ENCODE measurements at places on chromosomes 2 and 18.

DNA sequence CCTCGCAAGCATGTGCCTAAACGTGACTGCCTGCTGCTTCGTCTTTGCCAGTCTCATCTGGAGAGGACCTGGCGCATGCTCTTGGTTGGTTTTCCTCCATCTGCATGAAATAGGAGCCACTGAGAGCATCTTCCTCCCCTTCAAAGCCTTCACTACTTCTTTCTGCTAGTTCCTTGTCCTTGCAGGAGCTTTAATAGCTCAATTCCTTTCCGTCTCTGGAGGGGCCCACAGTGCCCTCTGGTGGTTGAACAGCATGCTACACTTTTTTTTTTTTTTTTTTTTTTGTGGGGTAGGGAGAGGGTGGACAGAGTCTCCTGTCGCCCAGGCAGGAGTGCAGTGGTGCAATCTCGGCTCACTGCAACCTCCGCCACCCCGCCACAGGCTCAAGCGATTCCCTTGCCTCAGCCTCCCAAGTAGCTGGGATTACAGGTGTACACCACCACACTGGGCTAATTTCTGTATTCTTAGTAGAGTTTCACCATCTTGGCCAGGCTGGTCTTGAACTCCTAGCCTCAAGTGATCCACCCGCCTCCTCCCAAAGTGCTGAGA is 59.6 kb downstream of the SP110 start:
- peak; percentile 44 for DNase-seq

DNA sequence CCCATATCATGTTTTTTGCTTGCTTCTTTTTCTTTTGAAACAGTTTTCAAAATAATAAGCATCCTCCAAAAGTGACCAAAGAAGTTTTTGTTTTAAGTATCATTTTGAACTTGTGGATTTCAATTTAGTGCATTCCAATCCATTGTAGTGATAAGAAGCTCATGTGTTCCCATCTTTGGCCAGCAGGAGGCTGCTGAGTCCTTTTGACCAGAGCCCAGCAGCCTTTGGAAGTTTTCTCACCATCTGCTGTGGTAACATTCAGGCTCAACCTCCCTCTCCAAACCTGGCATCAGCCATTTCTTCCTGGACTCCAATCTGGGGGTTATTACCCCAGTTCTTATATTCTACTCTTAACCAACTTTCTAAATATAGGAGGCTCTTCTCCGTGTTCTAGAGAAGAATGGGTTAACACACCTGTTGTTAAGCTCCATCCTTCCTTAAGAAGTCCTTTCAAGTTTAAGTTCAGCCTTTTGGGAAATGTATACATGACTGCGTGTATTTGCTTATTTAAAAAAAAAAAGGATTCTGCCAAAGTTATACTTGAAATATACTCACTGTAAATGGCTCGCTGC is 39.0 kb upstream of the MAL start:
- DNase-seq: peak; percentile 58

DNA sequence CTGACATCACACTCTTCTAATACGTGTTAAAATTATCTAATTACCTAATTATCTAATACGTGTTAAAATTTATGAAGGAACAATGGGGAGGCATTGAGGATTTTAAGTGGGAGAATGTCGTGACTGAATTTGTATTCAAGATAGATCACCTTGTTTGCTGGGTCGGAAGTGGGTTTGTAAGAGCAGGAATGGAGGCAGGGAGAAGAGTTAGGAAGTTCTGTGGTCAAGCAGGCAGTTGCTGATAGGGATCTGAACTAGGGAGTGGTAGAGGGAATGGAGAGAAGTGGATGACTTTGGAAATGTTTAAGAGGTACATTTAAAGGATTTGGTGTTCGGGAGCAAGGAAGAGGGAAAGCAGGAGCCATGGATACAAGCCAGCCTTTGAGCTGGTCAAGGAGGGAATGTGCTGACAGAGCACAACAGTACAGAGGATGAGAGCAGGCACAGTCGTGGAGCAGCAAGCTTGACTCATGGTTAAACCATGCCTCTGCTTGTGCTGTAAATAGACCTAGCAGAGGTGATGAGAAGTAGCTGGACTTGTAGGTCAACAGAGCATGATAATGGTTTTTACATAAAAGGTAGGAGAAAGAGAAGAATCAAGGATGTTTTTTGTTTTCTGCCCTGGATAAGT is 16.2 kb downstream of the IL18RAP start:
- peak; percentile 68 for DNase-seq

DNA sequence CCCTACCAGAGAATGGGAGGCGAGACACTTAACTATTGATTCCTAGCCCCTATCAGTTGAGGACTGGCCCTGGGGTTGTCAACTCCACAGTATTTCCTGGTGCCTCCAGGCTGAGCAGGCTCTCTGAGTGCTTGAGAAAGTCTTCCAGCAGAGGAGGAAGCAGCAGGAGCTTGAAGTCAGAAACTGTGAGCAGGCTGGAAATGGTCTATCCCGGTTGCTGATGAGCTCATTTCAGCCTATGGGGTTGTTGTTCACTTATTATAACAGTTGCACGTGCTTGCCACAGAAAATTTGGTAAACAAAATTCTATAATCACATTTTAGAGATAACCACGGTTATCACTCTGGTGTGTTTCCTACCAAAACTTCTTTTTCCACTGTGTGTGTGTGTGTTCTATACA is 254.7 kb upstream of the THUMPD2 start:
- DNase-seq: no peak

GRCh38 chr2:74206180-74206688 is 7.8 kb downstream of the MTHFD2 start:
- DNase-seq: peak; percentile 25

Measured in fibroblast of skin of scalp (primary cell).